Activated CD8-positive, alpha-beta memory T cell treated with anti-CD3 and anti-CD28 coated beads, Interleukin-2, amount 50 U/mL, for 4 hours (primary cell): ENCODE measurements at places on chromosomes 3 and 15.

- no peak for DNase-seq
Observed at GRCh38 chr15:95653361-95653805, 677.1 kb upstream of the NR2F2 start.

DNA sequence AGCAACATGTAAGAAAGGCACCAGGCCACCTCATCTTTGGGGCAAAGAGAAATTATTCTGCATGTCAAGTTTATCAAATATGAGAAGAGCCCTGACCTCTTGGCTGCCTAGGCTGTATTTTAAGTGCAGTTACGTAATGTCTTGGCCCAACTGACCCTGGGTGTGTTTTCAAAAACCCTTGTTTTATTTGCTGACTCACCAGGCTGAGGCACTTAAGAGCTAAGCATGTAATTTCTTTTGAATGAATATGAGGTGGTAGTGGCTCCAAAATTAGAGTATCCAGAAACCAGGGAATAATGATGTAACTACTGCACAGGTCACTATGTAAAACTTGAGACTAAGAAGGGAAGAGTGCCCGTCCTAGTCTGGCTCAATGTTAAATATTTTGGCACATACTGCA lies 24.3 kb downstream of the PGPEP1L start:
- no peak for DNase-seq

DNA sequence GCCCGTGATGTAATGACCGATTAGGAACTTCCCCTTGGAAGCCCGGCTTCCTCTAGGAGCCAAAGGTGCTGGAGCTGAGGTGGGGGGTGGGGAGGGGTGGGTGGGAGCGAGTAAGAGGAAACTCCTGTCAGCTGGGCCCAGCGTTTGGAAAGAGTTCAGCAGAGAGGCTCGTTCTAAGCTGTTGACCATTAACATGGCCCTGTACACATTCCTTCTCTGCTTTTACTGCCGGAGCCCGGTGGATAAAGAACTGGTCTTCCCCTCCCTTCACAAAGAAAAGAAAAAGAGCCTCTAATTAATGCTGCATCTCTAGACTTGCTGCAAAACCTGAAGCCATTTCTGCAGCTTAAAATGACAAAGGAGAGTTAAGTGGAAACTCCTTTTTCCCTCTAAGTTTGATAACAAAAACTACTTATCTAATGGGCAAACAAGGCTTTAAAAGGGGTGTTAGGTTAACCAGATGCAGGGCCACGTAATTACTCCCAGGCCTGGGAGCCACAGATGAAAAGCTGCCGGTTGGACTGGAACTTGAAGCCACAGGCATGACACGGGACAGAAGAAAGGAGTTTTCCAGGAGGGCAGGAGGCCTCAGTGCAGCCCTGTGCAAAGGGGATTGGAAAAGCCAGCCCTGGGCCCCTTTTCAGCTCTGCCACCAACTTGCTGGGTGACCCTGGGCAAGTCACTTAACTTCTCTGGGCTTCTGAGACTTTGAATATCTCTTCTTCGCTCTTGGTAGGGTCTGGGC lies 71.3 kb downstream of the SMAD6 start:
- no peak for DNase-seq

GRCh38 chr15:56598991-56599390 lies 134.1 kb upstream of the MNS1 start:
- no peak for DNase-seq

- no peak for DNase-seq
Observed at GRCh38 chr15:100923076-100923475, 3.9 kb downstream of the LRRK1 start.

DNA sequence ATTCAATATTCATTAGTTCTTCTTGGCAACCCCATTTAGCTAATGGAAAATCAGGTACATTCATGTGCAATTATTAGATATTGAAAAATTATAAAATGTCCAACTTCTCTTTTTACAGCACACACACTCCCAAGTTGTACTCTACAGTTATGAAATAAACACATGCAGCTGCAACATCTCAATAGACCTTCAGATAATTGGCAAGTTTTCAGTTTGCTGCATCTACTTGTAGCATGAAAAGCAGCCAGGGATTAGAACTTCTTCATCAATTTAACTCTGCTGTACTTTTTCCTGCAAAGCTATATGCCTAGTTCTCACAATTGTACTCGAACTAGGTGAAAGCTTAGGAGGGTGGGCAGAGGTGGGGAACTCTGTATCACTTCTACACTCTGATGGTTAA lies 46.6 kb upstream of the FHIT start:
- no peak for DNase-seq

DNA sequence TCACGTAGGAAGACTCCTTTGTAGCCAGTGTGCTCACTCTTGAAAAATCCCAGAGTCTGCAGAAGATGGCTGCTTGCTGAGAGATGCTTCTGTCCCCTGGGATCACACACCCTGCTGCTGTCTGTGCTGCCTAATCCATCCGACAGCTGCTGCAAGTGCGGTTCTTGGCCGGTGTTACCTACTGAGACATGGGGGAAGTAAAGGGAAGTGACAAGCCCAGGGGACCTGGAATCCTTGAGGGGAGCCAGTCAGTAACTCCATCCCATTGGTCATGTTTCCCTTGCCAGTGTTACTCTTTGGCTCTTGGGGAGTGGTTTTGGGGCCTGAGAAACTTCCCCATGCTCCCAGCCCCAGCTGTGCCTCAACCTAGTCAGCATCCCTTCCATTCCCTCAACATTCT lies 8.3 kb upstream of the CPNE9 start:
- no peak for DNase-seq

GRCh38 chr3:114056130-114057010 lies at the start of the genes CCDC191 and QTRT2:
Gene CCDC191, minus strand, starts transcription at chr3:114056526. Its CDS starts 60 bp downstream, at chr3:114056466.
Gene QTRT2, plus strand, starts transcription at chr3:114056737. Its CDS starts 8,521 bp downstream, at chr3:114065258.
- DNase-seq = peak; percentile 98

GRCh38 chr3:109852283-109852682 lies 514.9 kb upstream of the DPPA4 start:
- DNase-seq = no peak

GRCh38 chr3:51953445-51953844 lies 1.7 kb upstream of the GPR62 start:
- DNase-seq = no peak

GRCh38 chr3:138338244-138338643 lies 8.6 kb upstream of the NME9 start:
- DNase-seq = no peak

DNA sequence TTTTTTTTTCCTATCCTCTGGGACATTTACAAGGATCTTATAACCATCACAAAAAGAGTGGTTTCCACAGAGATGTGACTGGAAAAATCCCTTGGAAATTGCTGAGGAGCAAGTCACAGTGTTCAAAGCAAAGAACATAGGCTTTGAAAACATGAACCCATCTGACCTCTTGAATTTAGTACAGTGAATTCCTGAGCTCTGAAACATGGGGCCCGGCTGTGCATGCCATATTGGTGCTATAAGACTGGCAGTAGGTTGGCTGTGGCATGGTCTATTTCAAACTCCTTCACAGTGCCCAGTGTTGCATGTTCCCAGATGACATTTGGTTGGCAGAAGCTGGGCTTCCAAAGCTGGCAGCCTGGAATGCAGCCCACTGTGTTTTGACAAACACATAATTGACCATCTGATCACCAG lies 202.2 kb downstream of the TIGIT start:
- DNase-seq = no peak

DNA sequence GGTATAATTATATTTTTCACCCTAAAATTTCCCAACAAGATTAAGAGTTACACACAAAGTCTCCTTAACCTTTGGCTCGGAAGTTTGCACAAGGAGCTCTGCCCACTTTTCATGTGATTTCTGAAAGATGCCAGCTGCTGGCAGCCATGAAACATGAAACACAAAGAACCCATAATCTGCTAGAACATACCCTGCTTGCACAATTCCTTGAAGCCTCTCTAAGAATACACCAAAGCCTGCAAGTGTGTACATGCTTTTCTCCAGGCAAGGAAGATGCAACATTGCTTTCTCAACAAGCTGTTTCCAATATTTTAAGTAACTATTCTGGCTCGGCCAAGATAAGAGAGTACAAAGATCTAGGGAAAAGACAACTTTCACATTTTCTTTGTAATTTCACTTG lies 182.0 kb upstream of the WNT5A start:
- DNase-seq = no peak

DNA sequence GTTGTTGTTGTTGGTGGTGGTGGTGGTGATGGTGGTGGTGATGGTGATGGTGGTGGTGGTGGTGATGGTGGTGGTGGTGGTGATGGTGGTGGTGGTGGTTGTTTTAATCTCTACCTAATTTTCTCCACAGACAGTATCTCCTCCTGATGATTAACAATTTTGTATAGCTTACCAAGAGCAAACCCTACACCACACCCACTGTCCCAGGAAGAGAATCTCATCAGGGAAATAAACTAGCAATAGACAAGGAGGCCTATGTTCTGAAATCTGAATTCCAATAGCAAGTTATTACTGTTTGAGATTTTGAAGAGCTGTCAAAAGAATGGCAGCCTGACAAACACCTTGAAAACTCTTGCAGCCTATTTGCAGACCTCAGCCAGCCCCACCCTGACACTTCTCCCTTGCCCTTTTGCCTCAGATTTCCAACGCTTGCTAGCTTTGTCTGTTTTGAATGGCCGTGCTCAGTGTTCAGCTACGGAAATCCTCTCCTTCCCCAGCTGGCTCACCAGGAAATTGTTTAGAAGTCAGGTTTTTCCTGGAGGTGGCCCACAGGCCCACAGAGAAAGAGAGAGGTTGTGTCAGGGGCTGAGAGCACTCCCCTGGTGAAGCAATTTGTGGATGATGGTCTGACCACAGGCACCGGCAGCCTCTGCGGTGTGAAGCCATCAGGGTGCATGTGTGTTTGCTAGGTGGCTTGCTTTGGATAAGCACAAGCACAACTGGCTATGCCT lies 101.6 kb downstream of the MAGI1 start:
- DNase-seq = no peak

DNA sequence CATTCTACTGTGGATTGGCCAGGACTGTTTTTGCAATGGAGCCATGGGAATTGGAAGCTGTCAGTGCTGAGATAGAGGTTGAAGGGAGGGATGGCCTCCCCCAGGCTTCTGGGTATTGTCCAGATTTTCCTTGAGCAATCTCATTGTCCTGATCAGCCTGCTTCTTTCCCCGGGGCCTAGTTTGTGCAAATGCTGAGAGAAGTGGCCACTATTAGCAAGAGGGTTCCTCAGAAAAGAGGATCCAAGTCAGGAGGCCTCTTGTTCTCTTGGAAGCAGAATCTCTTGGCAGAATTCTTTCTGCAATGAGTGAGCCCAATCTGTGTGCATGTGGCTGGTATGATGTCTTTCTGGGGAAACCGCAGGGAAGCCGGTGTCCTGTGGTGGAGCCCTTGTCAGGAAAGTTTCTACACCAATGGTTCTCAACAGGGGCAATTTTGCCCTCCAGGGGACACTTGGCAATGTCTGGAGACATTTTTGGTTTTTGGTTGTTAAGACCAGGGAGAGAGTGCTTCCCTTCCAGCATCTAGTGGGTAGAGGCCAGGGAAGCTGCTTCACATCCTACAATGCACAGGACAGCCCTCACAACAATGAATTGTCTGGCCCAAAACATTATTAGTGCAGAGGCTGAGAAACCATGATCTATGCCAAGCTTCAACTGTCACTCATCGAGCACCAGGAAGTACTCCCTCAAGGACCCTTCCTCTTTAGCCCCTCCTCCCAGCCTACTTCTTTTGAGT lies 2.0 kb downstream of the LIPC start:
- DNase-seq = no peak

DNA sequence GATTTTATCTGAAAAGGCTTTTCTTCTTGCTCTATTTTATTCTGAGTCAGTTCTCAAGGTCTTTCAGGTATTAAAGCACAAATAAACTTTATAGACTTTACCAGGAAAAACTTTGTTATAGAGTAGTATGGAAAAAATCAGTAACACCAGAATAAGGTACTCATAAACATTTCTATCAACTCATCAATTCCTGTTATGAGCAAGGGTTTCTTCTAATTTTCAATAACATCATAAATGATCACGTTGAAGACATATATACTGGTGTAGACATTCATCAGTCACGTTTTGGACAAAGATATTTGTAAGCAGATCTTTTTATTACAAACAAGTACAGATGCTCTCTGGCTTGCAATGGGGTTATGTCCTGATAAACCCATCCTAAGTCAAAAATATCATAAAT lies 9.6 kb upstream of the HDC start:
- DNase-seq = no peak

DNA sequence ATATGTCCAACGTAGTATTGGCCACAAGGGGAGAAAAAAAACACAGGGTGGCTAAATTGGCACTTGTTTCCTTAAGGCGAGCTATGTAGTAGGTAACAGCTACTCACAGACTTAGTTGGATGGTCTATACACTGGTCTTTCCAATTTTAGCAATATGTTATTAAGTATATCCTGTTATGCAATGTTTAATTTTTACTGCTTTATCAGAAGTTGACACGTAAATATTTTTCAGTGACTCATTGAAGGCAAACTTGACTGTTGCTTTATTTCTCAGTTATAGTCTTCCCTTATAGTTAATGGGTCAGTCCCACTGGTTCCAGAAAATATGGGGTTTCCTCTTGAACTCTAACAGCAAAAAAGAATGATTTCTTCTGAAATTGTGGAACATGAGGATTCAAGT lies 46.5 kb downstream of the ADPGK start:
- no peak for DNase-seq

DNA sequence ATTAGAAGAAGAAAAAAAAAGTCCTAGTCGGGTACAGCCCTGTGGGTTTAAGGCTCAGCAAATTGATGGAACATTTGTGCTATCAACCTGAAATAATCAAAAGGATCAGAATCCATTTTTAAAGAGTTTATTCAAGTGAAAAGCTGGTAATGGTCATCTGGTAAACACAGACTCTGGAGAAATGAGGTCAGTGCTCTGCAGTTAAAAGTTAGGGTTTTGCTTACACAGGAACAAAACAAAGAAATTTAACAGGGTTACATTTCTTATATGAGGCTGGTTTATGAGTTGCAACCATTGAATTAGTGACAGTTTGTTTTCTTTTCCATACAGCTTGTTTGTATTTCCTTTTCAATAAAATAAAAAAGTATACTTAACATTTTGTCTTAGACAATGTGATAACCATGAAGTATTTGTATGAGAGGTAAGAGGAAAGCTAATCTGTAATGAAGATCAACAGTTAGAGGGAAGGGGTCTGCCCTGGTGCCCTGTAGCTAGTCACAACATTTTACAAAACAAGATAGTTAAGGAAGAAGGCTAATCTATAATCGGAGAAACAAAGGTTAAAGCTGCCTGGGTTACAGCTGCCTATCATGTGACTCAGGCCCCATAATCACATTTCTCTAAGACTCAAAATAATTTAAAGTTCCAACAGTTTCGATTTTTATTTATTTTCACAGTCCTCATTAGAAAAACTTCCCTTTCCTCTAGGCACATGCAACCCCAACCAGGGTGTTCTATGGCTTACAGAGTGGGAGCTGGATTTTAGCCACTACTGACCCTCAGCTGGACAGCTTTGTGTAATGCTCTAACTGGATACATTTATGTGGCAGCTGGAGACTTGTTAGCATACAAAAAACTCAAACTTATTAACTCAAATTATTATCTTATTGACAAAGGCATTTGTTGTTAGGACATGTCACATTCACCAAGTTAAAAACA lies 98.1 kb upstream of the ACP3 start:
- no peak for DNase-seq

- DNase-seq = no peak
Observed at GRCh38 chr15:61301701-61302100, 72.6 kb upstream of the RORA start.

- no peak for DNase-seq
Observed at GRCh38 chr3:177425042-177425441, 227.8 kb upstream of the TBL1XR1 start.
